ENCODE measurements at places on chromosomes 3 and 15.

- DNase-seq, result peak; percentile 22
These were observed 75.5 kb downstream of the ZBTB20 start for GRCh38 chr3:115071601-115072000.

GRCh38 chr15:33150431-33150941, 44.0 kb downstream of the FMN1 start:
- DNase-seq, result no peak

DNA sequence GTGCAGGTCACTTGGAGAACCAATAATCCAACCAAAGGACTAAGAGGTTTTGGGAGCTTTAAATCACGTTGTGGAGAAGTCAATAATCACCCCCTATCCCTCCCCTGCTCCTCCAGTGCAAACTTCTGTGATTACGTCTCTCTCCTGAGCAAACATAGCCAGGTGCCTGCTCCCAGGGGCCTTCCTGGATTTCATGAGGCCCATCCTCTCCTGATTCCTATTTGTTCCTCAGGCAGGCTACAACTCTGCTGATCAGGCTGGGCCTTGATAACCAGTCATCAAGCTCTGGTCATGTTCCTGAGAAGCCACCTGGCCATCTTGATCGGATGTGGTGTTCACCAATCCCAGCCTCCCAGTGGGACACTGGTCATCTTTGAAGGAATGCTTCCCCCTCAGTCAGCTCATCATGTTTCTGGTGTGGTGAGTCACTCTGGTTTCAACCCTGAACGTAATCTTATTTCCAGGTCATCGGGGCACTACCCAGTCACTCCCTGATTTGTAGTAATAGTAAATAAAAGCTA, 2.9 kb upstream of the ZNF710 start:
- no peak for DNase-seq

DNA sequence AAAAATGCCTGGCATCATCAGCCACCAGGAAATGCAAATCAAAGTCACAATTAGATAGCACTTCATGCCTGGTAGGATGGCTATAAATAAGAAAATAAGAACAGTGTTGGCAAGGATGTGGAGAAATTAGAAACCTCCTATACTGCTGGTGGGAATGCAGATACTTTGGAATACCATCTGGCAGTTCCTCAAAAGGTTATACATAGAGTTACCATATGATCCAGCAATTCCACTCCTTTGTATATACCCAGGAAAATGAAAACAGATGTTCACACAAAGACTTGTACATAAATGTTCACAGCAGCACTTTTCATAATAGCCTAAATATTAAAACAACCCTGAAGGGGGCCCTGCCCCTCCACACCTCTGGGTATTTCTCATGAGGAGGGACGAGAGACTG, 13.7 kb downstream of the ACSBG1 start:
- no peak for DNase-seq

GRCh38 chr3:44920081-44920480, 45.7 kb downstream of the TGM4 start:
- DNase-seq, result no peak

GRCh38 chr3:169842960-169843359, 26.8 kb downstream of the LRRC31 start:
- DNase-seq, result no peak

- DNase-seq, result no peak
These were observed 2.8 kb upstream of the CLDND1 start for GRCh38 chr3:98525494-98525893.

GRCh38 chr3:58492494-58492905, 604 bp downstream of the KCTD6 start:
- DNase-seq, result peak; percentile 65

DNA sequence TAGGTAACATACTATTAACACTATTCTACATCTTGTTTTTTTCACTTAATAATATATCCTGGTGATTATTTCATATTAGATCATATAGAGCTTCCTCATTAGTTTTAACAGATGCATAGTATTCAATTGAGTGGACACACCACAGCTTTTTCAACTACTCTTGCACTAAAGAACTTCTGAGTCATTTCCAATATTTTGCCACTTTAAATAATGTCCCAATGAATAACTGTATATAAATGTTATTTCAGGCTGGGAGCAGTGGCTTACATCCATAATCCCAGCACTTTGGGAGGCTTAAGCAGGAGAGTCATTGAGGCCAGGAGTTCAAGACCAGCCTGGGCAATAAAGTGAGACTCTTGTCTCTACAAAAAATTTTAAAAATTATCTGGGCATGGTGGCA, 26.9 kb downstream of the MAP1A start:
- no peak for DNase-seq

DNA sequence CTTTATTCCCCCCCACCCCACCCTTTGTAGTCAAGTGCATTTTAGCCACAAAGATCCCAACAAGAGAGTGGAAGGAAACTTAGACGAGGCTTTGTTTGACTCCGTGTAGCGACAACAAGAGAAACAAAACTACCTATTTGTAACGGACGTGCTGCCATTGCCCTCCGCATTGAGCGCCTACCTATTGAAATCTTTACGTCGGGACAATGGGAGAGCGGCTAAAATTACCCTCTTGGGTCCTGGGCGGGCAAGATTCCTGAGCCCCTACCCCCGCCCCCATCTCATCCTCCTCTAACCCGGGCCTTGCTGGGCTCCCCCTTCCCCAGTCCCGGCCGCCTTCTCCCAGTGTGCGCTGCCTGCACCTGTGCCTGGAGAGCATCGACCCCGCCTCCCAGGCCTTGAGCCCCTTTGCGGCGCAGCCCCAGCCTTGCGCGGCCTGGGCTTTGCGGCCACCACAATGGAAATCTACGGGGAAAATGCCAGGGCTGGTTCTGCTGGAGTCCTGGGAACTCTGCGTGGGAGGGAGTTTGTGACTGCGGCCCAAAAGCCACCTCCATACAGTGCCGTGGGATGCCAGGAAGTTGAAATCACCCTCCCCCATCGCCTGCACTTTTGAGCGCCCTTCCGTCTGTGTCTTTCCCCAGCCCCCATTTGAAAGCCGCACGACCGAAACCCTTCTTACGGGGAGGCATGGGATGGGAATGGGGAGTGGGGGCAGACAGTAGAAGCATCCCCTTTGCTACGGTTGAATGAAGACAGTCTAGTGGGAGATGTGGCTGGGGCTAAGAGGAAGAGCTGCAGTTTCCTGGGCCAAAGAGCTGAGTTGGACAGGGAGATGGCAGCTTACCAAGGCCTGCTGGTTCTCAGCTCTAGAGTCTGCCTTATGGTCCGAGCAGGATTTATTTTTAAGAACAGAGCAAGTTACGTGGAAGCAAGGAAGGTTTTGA, 1.1 kb upstream of the SOX2 start:
- peak; percentile 52 for DNase-seq

- DNase-seq, result no peak
These were observed 6.0 kb upstream of the RTP1 start for GRCh38 chr3:187191271-187191670.
